DMS 273 treated with DMSO at 0.1 percent for 48 hours (cell line): ENCODE measurements at places on chromosomes 7 and 10.

DNA sequence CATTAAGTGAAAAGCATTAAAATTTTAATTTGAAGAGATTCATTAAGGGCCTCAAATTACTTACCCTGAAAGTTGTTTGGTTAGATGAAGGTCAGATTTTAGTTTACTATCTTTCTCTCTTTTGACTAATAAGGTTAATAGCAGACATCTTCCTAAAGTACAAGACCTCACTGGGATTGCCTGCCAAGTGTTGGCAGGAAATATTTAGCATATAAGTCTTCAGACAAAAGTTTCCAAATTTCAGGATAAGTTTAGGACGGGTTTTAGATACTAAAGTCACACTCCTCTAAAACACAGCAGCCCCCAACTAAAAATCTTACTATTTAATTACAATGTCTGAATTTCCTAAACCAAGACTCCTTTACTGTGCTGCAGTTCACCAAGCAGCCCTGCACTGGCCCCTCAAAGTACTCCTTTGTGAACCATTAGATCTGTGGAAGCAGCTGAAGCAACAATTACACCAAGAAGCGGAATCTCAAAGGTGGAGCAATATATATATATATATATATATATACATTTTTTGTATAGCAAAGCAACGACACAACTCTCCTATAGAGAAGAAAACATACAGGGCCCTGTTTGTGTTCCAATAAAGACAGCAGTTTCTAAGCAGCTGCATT lies 91.2 kb upstream of the KCNIP2 start:
- no peak for DNase-seq

GRCh38 chr7:99137411-99138180 lies 6.3 kb downstream of the SMURF1 start:
- no peak for DNase-seq

- DNase-seq = no peak
These were observed 6.6 kb downstream of the AIFM2 start for GRCh38 chr10:70125918-70126552.

DNA sequence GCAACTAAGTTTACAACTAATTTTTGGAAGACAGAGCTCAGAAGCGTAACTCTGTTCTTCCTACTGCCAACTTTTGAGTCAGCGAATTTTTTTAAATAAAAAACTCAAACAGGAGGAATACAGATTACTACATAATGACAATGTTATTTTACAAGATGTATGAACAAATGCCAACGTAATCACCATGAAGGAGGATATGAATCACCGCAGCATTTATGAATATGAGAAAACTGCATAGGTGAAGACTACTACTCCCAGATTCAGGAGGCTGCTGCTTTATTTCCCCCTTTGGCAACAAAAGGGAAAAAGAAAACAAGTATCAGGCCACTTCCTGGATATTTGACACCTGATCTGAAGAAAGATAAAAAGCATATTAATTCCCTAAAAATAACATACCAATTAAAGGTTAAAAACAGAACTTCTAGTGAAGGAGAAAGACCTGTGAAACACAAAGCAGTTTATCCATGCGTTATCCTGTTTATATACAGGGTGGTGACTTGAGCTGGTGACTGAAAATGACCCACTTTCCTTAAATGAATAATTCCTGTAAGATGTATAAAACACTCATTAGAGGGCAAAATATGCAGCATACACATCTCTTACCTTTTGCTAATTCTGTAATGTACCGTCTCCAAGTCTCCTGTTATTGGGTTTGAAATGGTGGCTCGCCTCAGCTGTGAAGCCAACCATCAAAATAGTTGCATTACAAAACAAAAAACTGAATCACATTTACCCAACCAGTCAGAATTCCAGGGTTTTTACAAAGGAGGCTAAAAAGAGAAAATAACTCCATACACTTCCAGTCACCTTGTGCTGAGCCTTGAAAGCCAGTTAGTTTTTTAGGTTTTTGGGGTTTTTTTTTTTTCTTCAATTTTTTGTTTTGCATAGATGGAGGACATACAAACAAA lies 52.0 kb downstream of the P4HA1 start:
- no peak for DNase-seq

- DNase-seq = peak; percentile 98
These were observed 343.1 kb downstream of the PHTF2 start for GRCh38 chr7:78141522-78142281.

- DNase-seq = no peak
These were observed 2.0 kb downstream of the CLDN4 start for GRCh38 chr7:73832806-73833205.

- DNase-seq = no peak
These were observed 1.2 kb downstream of the MARCHF5 start for GRCh38 chr10:92291921-92292845.

- no peak for DNase-seq
These were observed 25.1 kb downstream of the DOCK1 start for GRCh38 chr10:126930131-126930882.

- no peak for DNase-seq
These were observed 16.0 kb downstream of the FZD1 start for GRCh38 chr7:91280185-91280584.

DNA sequence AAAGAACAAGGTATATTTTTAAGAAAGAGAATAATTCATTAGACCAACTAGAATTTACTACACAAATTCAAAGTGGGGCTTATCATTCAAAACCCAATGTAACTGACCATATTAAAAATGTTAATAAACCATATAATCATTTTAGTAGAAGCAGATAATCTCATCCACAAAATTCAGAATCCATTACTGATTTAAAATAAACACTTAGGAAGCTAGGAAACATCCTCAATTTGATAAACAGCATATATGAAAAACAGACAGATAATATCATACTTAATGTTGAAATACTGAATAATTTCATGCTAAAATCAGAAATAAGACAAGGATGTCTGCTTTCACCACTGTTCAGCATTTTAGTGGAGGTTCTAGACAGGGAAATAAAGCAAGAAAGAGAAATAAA lies 902.8 kb upstream of the PHF14 start:
- no peak for DNase-seq

- DNase-seq = no peak
These were observed 138.0 kb upstream of the MTPN start for GRCh38 chr7:136114966-136115762.

GRCh38 chr10:92181575-92181974 lies 109.3 kb downstream of the CPEB3 start:
- DNase-seq = no peak

DNA sequence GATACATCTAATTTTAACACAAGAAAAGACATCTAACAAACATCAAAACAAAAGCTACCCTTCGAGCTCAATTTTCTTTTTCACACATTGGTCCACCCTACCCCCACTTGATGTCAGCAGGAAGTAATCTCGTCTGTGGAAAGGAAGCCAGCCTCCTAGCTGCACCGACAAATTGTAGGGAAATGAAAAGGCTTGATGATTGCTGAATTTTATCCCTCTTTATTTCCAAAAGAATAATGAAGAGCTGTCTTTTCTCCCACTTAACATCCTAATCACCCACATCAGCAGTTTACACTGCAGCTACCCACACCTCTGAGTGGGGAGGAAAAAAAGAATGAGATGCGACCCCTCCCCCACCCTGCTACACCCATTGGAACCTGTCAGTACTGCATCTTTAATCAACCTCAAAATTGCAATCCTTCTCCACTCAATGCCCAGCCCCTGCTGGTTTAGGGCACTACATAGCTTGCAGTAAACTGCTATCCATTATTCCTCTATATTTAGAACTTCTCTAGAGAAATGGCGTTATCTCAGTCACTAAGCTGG lies 10.6 kb upstream of the CPVL start:
- no peak for DNase-seq

GRCh38 chr10:70139151-70139996 lies 6.7 kb upstream of the AIFM2 start:
- DNase-seq = no peak

- no peak for DNase-seq
These were observed 39.5 kb downstream of the STEAP1B start for GRCh38 chr7:22460363-22460988.

GRCh38 chr7:1742555-1743303 lies 72.7 kb downstream of the ELFN1 start:
- no peak for DNase-seq

GRCh38 chr7:151410405-151411390 lies 860 bp upstream of the WDR86 start:
- no peak for DNase-seq

DNA sequence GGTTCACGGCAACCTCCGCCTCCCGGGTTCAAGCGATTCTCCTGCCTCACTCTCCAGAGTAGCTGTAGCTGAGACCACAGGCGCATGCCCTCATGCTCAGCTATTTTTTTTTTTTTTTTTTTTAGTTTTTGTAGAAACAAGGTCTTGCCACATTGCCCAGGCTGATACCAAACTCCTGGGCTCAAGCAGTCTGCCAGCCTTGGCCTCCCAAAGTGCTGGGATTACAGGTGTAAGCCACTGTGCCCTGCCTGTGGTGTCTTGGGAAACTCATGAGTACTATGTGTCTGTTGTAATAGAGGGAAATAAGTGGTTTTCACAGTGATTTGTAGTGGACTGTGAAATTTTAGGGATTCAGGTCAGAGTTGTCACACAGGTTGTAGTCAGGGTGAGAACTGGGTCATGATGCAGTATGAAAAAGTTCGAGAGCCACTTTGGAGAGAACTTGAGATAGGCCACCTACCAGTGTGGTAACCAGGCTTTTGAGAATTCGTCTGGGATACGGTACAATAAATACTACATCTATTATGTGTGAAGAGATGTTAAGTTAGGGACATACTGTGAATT lies 30.4 kb downstream of the SIRT1 start:
- no peak for DNase-seq

- DNase-seq = no peak
These were observed 83.1 kb downstream of the ITIH5 start for GRCh38 chr10:7583626-7584025.

GRCh38 chr10:51311228-51311627 lies 236.9 kb downstream of the PRKG1 start:
- DNase-seq = no peak

- DNase-seq = no peak
These were observed 15.6 kb upstream of the MKRN1 start for GRCh38 chr7:140494867-140495266.
